ENCODE measurements at places on chromosomes 11 and 22.

- DNase-seq, result no peak
These were observed 111.5 kb downstream of the PKNOX2 start for GRCh38 chr11:125275905-125276618.

- DNase-seq, result no peak
These were observed 18.1 kb downstream of the MRGPRG start for GRCh38 chr11:3200388-3201111.

GRCh38 chr22:45546333-45547015 is 43.8 kb downstream of the FBLN1 start:
- no peak for DNase-seq

GRCh38 chr11:66429983-66430602 is 8.6 kb downstream of the MRPL11 start:
- DNase-seq, result peak; percentile 70

DNA sequence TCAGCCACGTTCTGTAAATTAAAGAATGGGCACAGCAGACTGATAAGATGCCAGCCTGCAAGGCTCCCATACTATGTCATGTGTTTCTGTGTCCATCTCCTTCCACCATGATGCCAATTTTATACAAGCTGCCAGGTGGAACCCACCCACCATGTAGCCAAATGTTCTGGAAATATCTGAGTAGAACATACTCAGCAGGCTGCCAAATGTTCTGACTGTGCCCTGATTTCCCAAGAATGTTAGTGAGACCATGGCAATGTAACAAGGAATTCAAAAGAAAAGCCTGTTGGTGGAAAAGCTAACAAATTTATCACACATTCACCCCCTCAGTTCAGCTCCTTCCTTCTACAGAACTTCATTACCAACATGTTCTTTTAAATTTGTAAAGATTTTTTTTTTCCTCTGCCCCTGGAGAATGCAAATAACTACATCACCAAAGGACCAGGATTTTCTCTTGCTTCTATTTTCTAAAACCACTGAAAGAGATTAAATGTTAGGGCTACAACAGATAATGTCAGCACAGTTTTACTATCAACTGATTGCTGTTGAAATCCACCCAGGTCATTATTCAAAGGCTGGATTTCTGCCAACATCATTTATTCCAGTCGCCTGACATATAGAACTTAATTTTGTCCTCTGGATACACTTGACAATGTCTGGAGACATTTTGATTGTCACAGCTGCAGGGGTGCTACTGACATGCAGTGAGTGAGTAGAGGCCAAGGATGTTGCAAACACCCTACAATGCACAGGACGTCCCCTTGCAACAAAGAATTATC is 3.1 kb downstream of the DMC1 start:
- DNase-seq, result no peak

- DNase-seq, result peak; percentile 58
These were observed 27.8 kb downstream of the ANO1 start for GRCh38 chr11:70105755-70106571.

DNA sequence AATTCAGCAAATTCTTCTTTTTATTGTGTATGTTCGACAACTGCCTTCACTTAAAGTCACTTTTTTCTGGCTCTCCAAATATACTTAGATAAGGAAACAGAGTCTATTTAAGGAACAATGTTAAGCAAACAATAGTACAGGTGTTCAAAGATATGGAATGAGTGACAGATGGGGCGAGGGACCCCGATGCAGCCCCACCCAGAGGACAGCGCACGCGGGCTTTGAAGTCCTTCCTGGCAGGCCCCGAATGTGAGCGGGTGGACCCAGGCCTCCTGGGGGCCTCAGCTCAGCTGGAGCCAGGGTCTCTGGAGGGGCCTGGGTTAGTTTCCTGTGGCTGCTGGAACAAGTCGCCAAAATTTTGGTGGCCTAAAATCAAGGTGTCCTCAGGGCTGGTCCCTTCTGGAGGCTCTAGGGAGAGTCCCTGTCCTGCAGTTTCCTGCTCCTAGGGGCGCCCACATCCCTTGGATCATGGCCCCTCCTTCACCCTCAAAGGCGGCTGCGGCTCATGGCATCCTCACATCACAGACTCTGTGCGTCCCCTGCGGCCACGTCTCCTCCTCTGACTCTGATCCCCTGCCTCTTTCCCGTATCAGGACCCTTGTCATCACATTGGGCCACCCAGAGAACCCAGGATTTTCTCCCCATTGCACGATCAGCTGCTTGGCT is 40.6 kb upstream of the KCNQ1OT1 start:
- no peak for DNase-seq

GRCh38 chr11:70547821-70548670 is 149.7 kb downstream of the CTTN start:
- no peak for DNase-seq

DNA sequence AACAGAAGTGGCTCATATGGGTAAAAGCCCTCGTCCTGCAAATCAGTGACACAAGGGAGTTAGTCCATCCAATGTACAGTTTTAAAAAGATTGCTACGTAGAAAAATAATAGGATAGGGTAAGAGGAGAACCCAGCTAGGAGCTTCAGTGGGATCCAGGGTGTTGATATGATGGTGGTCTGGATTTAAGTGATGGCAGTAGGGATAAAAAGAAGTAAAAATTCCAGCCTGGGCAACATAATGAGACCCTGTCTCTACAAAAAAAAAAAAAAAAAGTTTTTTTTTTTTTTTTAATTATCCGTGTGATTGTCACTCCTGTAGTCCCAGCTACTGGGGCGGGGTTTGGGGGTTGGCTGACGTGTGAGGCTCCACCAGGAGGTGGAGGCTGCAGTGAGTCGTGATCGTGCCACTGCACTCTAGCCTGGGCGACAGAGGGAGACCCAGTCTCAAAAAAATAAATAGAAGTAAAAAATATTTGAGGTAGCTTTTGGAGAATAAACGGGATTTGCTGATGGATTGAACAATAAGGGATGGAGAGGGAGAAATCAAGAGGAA is 7.0 kb upstream of the L3MBTL2 start:
- DNase-seq, result peak; percentile 45

DNA sequence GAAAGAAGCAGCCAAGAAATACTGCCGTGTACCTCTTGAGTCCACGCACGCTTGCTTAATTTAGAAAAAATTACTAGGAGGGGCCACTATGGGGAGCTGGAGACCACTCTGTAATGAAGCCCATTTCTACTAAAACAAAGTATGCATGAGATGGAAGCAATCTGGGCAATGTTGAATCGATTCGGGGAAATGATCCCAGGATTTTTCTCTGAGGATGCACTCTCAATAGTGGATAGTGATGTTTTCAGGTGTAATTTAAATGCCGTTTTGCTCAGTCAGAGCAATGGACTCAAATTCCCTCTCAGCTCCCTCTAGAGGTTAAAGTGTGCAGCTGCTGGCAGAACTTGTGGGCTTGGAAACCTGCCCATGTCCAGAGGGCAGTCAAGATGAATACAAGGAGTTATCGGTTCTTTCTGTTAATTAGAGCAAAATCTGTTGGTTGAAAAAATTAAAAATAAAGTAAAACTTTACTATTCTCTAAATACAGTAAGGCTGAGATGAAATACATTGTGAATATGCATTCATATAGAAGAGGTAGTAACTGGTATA is 64.1 kb downstream of the ME3 start:
- DNase-seq, result peak; percentile 72

DNA sequence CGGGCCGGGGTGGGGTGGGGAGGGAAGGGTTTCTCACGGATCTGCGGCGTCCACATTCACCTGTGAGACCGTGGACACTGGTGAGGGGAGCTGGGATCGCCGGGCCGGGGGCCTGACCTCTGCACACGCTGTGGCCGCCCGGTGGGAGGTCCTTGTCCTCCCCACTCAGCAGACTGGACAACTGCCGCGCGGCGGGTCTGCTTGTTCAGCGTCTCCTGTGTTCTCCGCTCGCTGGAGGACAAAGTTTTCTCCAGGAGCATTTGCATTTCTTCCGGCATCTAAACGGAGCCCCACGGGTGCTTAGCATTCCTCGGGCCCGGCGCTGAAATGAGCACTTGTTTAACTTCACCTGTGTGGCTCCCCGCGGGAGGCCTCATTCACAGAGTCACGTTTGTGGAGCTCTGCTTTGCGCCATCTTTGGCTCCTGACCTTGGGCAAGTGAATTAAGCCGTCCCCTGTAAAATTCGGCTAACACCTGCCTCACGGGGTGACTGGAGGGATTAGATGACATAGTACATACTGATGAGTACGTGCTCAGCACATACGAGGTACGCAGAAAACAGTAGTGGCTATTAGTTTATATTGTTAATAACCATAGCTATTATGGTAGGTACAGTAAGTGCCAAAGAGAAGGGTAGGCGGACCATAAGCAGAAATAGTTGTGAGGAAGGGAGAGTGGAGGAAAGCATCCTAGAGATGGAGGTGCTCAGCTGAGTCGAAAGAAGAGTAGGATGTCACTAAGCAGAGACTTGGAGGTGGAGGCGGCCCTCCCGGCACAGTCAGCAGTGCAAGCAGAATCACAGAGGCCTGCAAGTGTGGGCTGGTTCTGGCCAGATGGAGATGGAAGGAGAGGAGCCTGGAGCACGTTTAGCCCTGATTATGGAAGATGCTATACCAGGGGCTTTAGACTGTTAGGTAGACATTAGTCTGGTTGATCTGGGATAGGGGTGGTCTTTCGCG is 885 bp downstream of the TRMU start:
- no peak for DNase-seq

- no peak for DNase-seq
These were observed 181.7 kb upstream of the CCDC90B start for GRCh38 chr11:83467837-83468236.

GRCh38 chr11:38503876-38504275 is 1905.8 kb upstream of the RAG2 start:
- no peak for DNase-seq

GRCh38 chr11:79610678-79611077 is 169.8 kb upstream of the TENM4 start:
- no peak for DNase-seq

GRCh38 chr11:12132790-12133145 is 22.4 kb downstream of the MICAL2 start:
- DNase-seq, result no peak

DNA sequence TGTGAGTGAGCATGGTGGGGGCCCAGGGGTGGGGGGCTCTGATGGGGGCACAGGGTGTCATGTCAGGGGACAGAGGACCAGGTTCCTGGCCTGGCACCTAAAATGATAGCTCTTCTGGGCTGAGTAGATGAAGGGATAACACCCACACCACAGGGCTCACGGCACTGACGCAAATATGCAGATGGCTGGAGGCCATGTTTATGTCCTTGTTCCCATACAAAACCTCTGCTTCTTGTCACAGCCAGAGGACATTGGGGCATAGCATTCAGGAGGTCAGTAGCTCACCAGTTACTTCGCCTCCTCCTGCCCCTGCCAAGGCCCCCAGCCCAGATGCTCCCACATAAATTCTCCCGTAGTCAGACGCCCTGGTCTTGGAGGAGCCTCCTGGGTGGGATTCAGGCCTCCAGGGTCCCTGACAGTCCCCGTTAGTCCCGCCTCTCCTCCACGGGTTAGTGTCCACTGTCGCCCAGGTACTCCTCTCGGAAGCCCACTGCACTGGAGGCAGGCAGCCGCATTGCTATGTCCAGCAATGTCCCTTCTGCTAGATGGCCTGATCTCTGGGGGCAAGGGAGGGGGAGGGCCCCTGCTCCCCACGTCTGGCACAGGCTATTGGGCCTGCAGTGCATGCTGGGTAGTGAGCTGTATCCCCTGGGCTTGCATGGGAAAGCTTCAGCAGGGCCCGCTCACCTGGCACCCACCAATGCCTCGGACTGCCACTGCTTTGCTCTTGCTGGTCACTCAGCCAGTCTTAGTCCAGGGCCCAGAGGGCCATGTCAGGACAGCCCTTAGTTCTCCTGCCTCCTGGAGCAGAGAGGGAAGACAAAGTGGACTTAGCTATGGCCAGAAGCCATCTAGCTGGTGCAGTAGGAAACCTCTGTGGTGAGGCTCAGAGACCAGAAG is 75.6 kb upstream of the MYOD1 start:
- no peak for DNase-seq

DNA sequence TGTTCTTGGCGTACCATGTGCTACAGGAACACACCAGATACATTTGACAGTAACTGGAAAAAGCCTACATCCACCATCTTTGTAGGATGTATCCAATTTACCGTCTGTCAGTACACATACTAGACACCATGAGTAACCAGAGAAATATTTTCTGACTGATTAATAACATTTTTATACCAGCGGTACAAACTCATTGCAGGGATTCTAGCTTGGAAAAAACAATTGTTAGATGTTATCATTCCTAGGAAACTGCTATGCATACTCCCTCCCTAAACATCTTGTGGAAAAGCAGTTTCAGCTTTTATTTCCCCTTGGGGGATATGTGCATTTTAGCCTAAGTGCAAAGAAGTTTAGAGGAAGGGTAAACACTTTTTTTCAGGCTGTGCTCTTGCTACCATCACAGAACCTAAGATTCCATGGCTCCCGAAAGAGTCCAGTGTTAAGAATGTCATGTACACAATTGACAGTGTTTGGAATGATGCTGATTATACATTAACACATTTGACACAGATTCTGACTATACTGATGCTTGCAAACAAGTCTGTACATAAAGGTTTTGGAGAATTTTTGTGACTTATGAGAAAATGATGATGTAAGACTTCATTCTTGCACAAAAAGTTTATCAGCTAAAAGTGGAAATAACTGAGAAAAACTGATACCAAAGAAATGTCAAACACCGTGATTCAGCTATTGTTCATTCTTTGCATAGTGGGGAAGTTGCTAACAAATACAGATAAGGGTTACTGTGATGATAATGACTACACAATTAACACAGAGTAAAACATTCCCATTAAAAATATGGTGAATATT is 23.7 kb downstream of the NCF4 start:
- no peak for DNase-seq

DNA sequence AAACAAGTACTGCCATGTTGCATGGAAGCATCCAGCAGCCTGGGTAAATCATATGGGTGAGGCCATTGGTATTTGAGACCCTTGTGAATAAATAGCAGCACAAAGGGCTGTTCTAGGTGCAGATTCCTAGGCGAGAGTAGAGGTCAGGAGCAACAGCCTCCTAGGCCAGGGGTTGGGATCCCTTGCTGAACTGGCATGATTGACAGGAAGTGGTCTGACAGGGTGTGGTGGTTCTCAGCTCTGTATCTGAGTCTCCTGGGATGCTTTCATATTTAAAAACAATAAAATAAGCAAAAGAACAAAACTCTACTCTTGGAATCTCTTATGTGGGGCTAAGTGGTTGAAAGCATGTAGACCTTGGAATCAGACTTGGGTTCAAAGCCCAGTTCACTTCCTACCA is 35.8 kb downstream of the INSC start:
- DNase-seq, result no peak

DNA sequence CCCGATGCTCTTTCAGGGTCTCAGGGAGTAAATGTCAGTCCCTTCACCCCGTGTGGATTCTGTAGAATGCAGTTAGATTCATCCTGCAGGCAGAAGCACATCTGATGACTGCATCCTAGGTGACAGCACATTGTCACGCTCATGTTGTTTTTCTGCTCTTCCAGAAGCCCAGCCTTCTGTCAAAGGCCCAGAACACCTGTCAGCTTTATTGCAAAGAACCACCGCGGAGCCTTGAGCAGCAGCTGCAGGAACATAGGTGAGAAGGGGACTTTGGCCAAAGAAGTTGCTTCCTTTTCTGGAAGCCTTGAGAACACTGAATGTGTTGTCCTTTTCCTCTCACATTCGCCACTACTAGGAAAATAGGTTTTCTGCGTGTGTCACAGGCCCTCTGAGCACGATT is 43.7 kb downstream of the PPP2R1B start:
- DNase-seq, result no peak

- no peak for DNase-seq
These were observed 51.0 kb downstream of the SYTL2 start for GRCh38 chr11:85759915-85760314.

Data from SK-N-DZ (cell line).